ENCODE measurements at places on chromosomes 12 and 14. TPM values are rescaled to one million over a fixed set of nuclear protein-coding genes. Genes with fewer than 3 reads are reported as not detected.

GRCh38 chr12:69341328-69341727, 6.9 kb upstream of the LYZ start:
- no peak for DNase-seq

- no peak for DNase-seq
Observed at GRCh38 chr12:115999582-115999981, 277.9 kb downstream of the MED13L start.

GRCh38 chr12:49546481-49546880, 7.7 kb downstream of the KCNH3 start:
- DNase-seq = no peak

GRCh38 chr14:55123101-55123500, 6.0 kb upstream of the LGALS3 start:
- DNase-seq = no peak

DNA sequence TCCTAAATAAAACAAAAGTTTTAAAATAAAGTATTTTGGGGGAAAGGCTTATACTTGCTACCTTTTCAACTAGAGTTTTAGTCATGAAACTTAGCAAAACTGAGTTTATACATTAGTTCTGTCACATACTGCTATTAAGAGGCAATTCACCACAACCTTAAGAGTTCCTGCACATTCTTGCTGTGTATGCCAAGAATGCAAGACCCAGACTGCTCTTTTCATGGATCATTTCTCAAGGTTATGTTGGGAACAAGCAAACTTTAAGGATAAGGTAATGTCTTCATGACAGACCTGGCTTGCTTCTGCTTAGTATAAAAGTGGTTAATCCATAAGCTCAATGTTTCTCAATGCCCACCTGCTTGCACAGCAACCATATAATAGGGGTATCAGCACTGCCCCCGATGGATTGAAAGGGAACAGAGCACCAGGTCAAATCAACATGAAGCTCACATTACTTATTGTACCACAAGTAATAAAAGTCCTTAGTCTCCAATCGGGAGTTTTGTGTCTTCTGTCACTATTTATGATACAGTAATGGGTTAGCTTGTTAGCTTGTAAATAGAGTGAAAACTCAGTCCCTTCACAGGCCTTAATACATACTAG, 67.6 kb downstream of the KIF21A start:
- DNase-seq = no peak

- no peak for DNase-seq
Observed at GRCh38 chr12:72338437-72338836, 66.3 kb downstream of the TRHDE start.

GRCh38 chr14:54928216-54928615, 25.6 kb upstream of the GCH1 start:
- DNase-seq = no peak

GRCh38 chr12:74890237-74890599, 319.4 kb downstream of the KCNC2 start:
- DNase-seq = peak; percentile 27

DNA sequence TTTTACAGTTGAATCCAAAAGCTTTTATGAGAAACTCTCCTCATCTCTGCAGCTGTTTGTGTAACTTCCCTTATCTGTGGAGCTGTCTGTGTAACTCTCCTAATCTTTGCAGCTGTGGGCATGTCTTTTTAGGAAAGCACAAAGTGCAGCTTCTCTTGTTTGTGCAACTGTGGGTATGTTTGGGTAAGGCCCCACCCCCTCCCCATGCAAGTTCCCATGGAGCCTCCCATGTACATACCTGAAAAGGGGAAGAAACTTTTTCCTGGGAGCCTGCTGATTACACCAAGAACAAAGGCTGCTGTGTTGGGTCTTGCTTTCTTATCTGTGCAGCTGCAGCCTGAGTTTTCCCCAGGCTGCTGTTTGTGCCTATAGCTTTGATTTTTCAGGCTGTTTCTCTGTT, 42.7 kb upstream of the CDKN3 start:
- DNase-seq = no peak

GRCh38 chr12:113130457-113131135, 5.0 kb downstream of the RASAL1 start:
- DNase-seq = no peak

DNA sequence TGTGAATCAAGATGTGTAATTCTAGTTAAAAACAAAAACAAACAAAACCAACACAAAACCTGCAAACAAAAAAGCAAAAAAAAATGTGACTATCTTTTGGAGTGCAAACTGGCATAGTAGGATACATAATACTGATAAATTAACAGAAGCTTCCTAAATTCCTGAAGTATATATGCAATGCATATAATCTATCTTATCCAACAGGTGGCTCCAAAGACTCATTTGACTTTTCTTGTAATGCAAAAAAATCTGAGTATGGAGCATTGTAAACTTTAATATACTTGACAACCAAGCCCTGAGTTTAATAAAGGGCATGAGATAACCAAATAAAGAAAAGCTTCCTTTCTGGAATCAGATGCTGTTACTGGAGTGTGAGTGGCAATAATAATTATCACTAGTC, 1003.6 kb downstream of the FSCB start:
- DNase-seq = no peak

DNA sequence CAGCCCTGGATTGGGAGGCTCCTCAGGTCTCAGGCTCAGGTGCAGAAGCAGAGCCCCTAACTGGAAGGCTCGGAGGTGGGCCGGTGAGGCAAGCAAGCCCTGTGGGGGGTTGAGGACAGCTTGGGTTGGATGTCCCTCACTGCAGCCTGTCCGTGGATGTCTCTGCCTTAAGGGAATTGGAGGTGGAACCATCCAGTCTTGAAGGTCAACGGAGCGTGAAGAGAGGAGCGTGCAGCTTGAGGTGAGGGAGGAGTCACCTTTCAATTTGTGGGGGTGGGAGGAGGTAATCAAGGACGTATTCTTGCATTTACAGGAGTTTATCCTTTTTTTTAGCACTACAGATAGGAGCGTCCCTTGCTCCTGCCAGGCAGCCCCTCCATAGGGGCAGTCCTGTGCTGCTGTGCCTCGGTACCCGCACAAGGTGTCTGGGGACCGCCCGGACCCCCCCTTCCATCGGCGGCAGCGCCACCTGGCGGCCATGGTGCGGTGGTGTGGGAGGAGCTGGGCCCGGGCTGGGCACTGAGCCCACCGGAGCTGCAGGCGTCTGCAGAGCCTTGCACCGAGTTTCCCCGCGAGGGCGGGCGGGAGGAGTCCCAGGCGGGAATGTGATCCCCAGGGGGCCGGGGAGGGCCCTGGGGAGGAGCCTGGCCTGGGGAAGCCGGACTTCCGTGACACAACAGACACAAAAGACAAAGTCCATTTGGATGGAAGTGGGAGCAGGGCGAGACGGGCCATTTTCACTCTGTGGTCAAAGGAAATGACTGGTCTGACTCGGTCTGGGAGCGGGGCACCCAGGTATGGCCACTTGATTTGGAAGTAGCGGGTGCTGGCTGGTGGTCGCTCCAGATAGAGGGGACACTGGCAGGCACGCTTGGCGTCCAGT, 864 bp downstream of the DNAJC22 start:
- no peak for DNase-seq

- no peak for DNase-seq
Observed at GRCh38 chr12:116537101-116537904, 21.9 kb upstream of the MAP1LC3B2 start.

DNA sequence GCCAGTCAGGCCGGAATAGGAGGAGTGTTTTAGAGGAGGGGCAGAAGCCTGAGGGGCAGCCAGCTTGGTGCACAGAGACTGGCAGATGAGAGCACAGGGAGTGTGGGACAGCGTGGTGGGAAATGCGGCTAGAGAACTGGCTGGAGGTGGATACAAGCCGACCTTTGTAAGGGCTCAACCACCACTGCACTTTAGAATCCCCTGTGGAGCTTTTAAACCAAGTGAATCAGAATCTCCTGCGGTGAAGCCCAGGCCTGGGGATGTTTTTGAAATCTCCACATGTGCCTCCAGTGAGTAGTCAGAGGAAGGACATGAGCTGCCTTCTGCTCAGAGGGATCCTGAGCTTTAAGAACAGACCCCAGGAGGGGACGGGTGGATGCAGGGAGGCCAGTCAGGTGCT, 10.9 kb upstream of the PCED1B start:
- no peak for DNase-seq

GRCh38 chr14:21264025-21264801, 5.0 kb downstream of the HNRNPC start:
- no peak for DNase-seq

GRCh38 chr12:2003676-2004112, 563 bp downstream of the DCP1B start:
- DNase-seq = no peak

GRCh38 chr12:132783917-132784531, 22.4 kb upstream of the ANKLE2 start:
- no peak for DNase-seq

The APAF1 gene
- total RNA-seq = 23.3 TPM

The OTOGL gene
- 0.10 TPM for total RNA-seq

The PIK3C2G gene
- not detected for total RNA-seq

The FRMD6 gene
- total RNA-seq = 130 TPM

The VCPKMT gene
- total RNA-seq = 3.0 TPM

The DHRS1 gene
- total RNA-seq = 36.1 TPM

The PLEKHG7 gene
- not detected for total RNA-seq

Measured in glomerular endothelial cell (primary cell).